Panc1 (cell line): ENCODE measurements at places on chromosomes 12 and 14.
A peak's percentile ranks its signal among the peaks of the same experiment; 100 is the strongest.

GRCh38 chr14:74934476-74935359 is 11.7 kb upstream of the RPS6KL1 start:
- H3K27me3 ChIP-seq, result no peaks in the 10 kb centered on the region
- no peaks in the 10 kb centered on the region for H3K36me3 ChIP-seq
- no peak for DNase-seq
- H3K4me1 ChIP-seq, result no peaks in the 10 kb centered on the region; the same call in 1 of the 2 replicates

DNA sequence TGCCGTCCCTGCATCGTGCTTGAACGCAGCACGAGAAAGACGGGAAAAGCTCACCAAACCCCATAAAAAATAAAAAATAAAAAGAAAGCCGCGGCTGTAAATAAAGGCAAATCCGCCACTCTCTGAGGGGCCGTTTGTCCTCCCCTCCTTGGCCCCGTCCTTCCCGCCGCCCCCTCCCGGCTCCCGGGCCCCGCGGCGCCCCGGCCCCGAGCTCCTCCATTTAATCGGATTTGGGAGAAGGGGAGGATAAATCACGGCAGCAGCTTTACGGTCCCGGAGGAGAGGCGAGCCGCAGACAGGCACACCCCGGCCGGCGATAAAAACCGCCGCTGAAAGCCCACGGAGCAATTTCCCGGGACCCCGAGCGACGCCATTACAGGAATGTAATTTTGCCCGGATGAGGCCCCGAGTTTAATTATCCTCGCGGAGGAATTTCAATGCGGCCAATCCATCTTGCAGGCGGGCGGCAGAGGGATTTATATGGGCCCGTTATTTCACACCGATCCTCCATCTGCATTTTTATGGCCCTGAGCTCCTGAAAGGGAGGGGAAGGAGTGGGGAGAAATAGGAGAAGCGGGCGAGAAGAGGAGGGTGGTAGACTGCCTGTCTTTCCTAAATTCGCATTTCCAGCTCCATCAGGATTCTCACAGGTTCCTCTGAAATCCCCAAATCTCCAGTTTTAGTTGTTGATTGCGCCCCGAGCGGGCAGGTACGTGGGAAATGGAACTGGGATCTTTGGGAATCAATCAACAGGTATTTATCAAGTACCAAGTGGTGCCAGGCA is 1.3 kb upstream of the ATP5MC2 start:
- H3K36me3 ChIP-seq, result no peaks in the 10 kb centered on the region
- no peaks in the 10 kb centered on the region for H3K27me3 ChIP-seq
- DNase-seq, result no peak
- peak overlapping the region; percentile 90 for H3K27ac ChIP-seq

DNA sequence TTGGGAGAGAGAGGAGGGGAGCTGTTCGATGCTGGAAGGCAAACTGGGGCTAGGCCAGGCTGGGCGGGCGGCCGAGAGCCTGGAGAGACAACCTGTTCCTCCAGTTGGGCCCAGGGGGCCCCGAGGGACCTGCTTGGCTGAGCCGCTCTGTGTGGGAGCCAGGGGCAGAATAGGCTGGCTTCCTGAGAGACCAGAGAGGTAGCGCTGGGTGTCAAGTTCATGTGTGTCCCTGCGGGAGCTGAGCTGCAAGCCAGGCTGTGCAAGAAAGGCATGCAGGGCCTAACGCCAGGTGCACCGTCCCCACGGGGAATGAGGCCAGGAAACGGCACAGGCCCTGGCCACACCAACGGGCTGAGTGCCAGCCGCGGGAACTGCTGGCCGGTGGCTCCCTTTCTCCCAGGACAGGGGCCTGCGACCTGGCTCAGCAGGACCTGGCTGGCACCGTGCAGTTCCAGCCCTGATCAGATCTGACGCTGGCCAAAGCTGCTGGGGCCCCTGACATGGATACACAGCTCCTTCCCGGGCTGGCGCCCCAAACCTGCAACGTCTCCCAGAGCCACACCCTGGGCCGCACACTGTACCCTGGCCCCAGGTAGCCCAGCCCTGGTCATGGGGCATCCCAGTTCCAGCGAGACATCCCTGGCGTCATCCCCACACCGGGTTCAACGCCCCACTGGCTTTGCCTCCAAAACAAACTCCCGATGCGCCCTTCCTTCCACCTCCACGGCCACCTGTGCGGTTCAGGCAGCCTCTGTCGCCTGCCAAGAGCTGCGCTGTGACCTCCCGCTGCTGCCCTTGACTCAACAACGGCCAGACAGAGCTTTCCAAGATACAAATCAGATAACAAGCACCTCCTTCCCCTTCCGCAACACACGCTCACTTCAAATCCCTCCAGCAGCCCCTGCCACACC is 65.0 kb downstream of the RFLNA start:
- H3K27me3 ChIP-seq, result no peaks in the 10 kb centered on the region
- H3K4me3 ChIP-seq, result no peak overlapping the region
- peaks cover 10% of the 10 kb centered on the region; the same call in 1 of the 2 replicates for H3K36me3 ChIP-seq

DNA sequence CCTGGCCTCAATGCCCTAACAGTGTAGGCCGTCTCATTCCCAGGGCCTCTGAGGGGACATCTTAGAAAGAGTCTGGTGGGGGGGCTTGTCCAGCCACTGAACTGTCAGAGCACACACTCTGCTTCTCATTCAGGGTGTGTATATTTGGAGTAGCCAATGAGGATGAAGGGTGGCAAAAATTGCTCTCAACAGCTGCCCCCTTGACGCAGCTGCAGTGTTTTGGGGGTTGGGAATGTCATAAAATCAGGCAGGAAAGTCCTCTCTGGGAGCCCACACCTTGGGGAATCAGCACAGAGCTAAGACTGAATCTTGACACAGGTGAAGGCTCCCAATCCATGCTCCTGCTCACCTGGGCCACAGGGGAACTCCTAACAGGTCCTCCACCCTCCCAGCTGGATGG is 1.5 kb downstream of the RASAL1 start:
- no peak overlapping the region for H3K4me3 ChIP-seq
- peaks cover 4% of the 10 kb centered on the region for H3K4me1 ChIP-seq
- no peaks in the 10 kb centered on the region for H3K27me3 ChIP-seq
- no peaks in the 10 kb centered on the region for H3K36me3 ChIP-seq
- H3K27ac ChIP-seq, result no peak overlapping the region
- no peak for DNase-seq

DNA sequence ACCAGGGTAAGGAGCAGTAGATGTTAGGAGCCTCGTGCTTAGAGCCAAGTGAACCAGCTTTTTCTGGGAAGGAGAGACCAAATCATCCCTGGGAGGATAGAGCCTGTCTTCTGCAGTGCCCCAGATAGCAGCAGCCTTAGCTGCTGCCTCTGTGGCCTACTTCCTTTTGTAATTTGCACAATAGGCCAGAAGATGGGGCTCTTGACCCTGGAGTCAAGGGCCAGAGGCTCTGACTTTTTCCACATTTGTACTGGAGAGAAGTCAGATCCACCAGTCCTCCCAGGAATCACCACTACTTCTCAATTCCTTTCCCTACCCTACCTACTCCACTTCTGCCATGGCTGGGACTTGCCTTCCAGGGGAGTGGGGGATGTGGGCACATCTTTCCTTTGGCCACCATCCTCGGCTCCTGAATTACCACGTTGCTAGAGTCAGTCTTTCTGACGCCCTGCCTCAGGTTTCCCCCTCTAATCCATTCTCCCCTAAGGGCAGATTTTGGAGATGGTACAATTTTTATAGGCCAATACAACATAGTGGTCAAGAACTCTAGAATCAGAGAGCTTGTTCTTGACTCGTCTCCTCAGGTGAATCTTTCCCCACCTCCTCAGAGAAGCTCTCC is 3.3 kb upstream of the SLC4A8 start:
- H3K4me3 ChIP-seq, result no peak overlapping the region
- no peak overlapping the region for H3K27ac ChIP-seq
- peak; percentile 41 for DNase-seq
- H3K36me3 ChIP-seq, result no peaks in the 10 kb centered on the region
- peaks cover 6% of the 10 kb centered on the region; the same call in 1 of the 2 replicates for H3K4me1 ChIP-seq

GRCh38 chr12:3251691-3252090 is 174.5 kb downstream of the TSPAN9 start:
- no peak overlapping the region for H3K27ac ChIP-seq
- no peaks in the 10 kb centered on the region for H3K4me1 ChIP-seq
- no peak overlapping the region for H3K4me3 ChIP-seq

- DNase-seq, result no peak
- no peak overlapping the region for H3K4me3 ChIP-seq
- H3K27me3 ChIP-seq, result no peaks in the 10 kb centered on the region
- no peaks in the 10 kb centered on the region for H3K36me3 ChIP-seq
Measured at GRCh38 chr12:57998251-57998650, 56.9 kb downstream of the ATP23 start.
